ENCODE measurements at places on chromosomes 4 and X.

DNA sequence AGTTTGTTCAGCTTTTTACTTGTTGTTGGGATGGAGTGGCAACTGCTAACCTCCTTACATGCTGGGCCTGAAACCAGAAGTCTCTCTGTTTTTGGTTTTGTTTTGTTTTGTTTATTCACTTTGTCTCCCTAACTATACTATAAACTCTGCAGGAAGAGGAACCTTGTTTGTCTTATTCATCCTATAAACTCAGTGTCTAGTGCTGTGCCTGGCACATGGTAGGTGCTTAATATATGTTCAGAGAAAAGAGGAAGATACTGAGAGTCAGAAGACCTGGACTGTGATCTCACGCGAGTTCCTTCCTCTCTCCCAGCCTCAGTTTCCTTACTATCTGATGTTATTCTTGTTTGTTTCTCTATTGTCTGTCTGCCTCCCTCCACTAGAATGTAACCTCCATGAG lies 71.3 kb downstream of the PRPS1 start:
- no peak for DNase-seq

DNA sequence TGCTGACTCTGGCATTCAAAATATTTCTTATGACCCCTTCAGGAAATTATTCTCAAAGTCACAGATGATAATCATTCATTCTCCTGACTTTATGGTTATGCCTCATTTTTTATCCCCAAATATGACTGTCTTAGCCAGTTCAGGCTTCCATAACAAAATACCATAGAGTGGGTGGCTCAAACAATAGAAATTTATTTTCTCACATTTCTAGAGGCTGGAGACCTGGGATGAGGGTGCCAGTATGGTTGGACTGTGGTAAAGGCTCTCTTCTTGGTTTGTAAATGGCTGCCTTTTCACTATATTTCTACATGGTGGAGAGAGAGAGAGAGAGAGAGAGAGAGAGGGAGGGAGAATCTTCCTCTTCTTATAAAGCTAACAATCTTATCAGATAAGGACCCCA lies 20.5 kb downstream of the FRMD7 start:
- DNase-seq = no peak

GRCh38 chr4:6467600-6467999 lies 4.8 kb downstream of the PPP2R2C start:
- no peak for DNase-seq

DNA sequence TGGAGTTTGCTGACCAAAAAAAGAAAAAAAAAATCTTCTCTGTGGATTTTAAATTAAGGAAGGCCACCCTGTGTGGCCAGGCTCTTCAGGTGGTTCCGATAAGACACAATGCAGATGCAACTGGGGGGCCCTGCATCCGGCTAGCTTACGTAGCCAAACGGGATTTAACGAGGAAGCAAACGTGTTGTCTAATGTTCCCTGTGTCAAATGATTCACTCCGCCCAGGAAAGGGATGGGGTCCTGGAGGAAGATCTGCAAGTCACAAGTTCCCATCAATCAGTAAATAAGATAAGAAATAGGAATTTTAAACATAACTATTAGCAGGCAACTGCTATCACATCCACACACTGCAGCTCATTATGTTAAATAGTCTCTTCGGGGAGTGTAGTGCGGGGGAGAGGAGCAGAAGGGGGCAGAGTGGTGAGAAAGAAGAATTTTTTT lies 216.4 kb upstream of the GYPA start:
- DNase-seq = no peak

GRCh38 chr4:119629142-119629471 lies 503 bp upstream of the PDE5A start:
- DNase-seq = no peak

DNA sequence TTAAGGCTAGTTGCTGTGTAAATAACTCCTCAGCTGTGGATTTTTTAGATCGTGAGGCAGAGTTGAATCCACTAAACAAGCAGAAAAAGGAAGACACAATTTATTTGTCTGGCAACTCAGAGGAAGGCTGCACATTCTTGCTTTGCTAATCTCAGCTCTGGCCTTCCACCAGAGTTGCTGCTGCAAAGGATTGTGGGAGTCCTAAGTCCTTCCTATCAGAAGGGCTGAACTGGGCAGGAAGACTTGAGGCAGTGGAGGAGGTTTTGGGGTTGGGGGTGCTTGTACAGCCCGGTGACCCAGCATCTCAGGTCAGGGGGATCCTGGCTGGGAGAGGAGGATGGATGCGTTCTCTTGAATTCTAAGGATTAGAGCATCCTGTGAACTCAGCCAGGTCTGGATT lies 11.0 kb upstream of the VSIG1 start:
- no peak for DNase-seq

- peak; percentile 2 for DNase-seq
Observed at GRCh38 chrX:46686003-46686645, 72.8 kb downstream of the SLC9A7 start.

- no peak for DNase-seq
Observed at GRCh38 chr4:72295966-72296557, 264.3 kb downstream of the NPFFR2 start.

DNA sequence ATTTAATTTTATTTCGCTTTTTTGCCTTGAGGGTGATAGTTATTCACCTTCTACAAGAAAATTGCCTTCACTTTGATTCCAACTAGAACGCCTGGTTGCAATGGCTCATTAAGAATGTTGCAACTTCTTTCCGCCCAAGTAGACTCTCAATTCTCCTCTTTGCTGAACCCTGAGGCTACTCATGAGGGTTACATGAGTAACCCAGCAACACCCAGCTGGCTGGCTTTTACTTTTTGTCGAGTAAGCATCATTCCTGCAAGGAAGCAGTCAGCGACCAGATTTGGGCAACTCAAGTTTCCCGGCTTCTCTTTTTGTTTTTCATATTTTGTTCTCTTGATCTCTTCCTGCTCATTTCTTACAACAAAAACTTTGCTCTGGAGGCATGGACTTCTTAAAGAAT lies 495.4 kb downstream of the PACRGL start:
- DNase-seq = no peak

GRCh38 chrX:39802354-39802753 lies 295.4 kb downstream of the BCOR start:
- DNase-seq = no peak

- no peak for DNase-seq
Observed at GRCh38 chr4:165367040-165367439, 11.8 kb upstream of the CPE start.

All from hypothalamus (tissue), 51 donors.